ENCODE measurements at places on chromosomes 16 and 17. TPM values are rescaled to one million over a fixed set of nuclear protein-coding genes. Genes with fewer than 3 reads are reported as not detected.

DNA sequence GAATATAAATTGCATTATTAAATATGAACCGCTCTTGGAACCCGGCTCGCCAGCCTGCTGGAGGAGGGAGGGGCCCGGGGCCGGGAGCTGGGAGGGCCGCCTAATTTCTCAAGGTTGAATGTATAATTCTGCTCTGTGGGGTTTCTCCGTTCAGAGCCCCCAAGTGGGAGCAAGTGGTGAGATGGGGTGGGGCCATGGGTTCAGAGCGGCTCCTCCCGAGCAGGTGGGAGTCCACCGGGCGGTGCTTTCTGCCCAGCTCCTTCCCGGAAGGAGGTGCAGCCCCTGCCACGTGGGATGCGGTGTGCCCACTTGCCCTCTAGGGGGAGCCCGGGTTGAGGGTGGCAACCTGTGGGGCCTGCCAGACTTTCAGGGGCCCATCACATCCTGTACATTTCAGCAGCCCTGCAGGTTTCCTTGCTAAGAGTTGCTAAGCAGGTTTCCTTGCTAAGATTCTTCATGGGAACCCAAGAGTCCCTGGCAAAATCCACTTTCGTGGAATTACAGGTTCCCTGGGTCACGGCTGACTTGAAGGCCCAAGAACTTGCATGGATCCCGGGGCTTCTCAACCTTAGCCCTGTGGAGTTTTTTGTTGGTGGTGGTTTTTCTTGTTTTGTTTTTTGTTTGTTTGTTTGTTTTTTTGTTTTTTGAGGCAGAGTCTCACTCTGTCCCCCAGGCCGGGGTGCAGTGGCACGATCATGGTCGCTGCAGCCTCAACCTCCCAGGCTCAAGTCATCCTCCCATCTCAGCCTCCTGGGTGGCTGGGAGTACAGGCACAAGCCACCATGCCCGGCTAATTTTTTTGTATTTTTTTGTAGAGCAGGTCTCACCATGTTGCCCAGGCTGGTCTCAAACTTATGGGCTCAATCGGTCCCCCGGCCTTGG lies 196.7 kb upstream of the GSE1 start:
- DNase-seq = no peak

Gene ADGRG3
- 5.2 TPM for total RNA-seq

Gene FBXW10B
- total RNA-seq = 4.9 TPM

DNA sequence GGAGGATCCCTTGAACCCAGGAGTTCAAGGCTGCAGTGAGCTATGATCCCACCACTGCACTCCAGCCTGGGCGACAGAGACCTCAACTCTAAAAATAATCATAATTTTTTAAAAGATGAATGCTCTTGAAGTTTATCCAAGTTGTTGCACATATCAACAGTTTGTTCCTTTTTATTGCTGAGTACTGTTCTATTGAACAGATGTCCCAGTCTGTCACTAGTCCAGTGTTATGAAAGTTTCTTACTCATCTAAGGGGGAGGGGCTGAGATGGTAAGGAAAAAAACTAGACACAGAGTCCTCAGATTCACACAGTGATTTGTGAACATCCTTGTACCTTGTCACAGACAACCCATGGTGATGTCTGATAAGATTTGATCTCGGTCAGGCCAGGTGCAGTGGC lies 3.9 kb downstream of the ACAP1 start:
- DNase-seq = no peak

DNA sequence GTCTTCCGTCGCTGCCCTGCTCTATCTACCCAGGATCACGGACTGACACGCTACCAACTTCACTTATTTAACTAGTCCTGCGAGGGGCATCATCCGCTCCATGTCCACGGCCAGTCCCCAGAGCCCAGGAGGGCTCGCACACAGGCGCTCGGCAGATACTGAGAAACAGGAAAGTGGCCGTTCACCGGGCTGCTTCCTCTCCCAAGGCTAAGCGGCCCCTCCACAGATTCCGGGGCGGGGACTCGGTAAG lies 388 bp downstream of the OXLD1 start:
- no peak for DNase-seq

Gene TMEM107
- total RNA-seq = 15.7 TPM

Gene CES1
- 128 TPM for total RNA-seq

DNA sequence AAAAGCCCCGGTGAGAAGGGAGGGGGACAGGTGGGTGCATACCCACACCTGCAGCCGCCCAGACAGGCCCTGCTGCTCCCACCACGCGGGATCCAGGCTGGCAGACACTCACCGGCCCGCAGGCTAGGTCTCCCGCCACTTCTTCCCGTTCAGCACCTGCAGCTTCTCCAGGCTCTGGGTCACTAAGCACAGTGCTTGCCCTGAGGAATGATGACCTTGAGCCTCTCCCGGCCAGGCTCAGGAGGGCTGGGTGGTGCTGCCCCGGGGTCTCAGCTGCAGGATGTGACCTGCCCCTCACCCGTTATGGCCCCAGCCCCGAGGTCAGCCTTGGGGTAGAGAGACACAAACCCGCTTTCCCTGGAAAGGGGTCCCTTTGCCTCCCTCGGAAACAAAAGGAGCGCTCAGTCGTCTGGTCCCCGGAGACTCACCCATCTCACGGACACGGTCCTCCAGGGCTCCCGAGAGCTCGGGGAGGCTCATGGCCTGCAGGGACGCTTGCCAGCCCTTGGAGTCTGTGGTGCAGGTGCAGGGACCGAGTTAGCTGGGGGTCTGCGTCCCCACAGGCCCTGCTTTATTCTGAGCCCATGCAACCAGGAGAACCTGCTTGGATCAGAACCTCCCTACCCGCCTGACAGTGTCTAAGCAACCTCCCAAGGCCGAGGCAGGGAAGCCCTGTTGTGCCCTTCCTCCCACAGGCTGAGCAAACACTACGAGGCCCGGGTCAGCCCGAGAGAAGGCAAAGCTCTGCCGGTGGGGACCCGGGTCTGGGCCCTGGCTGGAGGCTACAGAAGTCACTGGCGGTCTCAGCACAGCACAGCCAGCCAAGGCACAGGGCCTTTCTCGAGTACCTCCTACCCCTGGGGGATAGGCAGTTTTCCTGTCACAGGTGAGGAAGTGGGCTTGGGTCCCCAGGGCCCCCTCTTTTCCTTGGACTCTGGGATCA lies 3.8 kb downstream of the NUDT16L1 start:
- no peak for DNase-seq

Gene ASGR2
- 0.88 TPM for total RNA-seq

- no peak for DNase-seq
Measured at GRCh38 chr17:38725066-38725465, 5.1 kb upstream of the CISD3 start.

- peak; percentile 84 for DNase-seq
Measured at GRCh38 chr16:53090591-53091411, 36.0 kb downstream of the CHD9 start.

- DNase-seq = no peak
Measured at GRCh38 chr16:52318302-52319009, 228.5 kb downstream of the TOX3 start.

DNA sequence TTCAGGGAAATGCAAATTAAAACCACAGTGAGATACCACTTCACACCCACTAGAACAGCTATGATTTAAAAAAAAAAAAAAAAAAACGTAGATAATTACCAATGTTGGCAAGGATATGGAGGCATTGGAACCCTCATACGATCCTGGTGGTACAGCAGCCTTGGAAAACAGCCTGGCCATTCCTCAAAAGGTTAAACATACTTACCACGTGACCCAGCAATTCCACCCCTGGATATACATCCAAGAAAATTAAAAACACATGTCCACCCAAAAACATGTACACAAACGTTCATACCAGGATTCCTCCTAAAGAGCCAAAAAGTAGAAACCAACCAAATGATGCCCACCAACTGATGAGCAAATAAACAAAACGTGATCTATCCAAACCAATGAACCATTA lies 68.1 kb downstream of the GAS7 start:
- DNase-seq = no peak

Gene PRSS27
- not detected for total RNA-seq

Gene NPW
- total RNA-seq = not detected

DNA sequence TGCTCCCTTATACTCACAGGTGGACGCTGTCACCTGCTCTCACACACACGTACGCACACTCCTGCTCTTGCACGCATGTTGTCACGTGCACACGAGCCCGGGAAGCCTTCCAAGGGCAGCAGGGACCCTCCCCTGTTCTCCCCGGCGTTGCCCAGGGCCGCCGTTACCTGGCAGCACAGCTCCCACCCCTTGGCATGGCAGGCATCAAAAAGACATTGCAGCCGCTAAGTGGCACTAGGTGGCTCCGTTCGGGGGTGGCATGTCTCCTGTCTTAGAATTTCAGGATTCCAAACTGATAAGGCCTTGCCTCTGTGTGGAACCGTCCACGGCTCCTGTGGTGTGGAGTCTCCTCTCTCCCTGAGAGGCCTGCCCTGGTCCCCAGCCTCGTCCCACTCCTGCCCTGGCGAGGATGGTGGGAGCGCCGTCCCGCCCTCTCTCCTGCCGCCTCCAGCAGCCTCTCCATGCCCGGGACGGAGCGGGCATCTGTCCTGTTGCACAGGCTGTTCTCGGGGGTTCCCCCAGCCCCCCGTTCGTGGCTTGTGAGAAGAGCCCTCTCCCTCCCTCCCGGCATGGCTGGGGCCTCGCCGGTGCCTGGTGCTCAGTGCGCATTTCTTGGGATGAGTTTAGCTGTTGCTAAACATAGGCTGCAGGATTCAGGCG lies 126.7 kb upstream of the GSE1 start:
- DNase-seq = no peak

DNA sequence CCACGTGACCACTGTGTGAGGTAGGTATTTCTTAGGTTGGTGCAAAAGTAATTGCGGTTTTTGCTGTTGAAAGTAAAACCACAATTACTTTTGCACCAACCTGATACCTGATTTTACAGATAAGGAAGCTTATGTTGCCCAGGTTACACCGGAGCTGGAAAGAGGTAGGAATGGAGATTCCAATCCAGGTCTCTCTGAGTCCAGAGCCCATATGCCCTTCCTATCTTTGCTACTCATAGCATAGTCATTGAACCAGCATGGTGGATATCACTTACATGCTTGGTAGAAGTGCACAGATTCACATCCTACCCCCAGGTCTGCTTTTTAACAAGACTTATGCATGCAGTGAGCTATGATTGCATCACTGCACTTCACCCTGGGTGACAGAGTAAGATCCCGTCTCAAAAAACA lies 61.8 kb downstream of the ARSG start:
- DNase-seq = no peak

GRCh38 chr17:19372866-19373504 lies 5.3 kb upstream of the MAPK7 start:
- DNase-seq = peak; percentile 38

DNA sequence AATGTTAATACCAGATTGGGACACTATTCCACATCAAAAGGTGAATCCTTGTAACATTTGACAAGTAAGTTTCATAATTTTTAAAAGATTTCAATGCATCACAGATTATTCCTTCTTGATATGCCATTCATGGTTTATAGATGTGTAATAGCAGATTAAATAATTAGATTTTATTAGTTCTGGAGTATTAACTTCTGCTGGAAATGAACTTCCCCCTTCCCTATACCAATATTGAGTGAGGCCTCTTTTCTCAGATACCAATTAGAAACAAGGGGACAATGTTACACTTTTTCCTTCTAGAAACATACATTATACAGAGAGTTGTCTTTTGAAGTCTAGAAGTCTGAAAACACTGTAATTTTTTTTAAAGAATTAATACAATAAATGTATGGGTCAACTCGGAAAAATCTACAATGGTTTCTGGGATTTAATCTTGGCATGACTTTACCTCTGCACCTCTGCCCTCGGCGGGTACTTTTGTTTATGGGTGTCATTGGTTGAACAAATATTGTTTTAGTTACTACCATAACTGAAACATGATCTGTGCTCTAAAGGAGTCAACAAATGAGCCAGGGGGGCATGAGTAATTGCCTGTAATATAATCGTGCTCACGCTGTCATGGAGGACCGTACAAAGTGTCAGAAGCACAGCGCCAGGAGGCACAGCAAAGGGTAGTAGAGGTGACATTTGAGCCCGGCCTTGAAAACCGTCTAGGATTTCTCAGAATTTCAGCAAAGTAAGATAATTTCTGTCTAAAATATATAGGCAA lies 8.2 kb downstream of the LRRC37B start:
- no peak for DNase-seq

DNA sequence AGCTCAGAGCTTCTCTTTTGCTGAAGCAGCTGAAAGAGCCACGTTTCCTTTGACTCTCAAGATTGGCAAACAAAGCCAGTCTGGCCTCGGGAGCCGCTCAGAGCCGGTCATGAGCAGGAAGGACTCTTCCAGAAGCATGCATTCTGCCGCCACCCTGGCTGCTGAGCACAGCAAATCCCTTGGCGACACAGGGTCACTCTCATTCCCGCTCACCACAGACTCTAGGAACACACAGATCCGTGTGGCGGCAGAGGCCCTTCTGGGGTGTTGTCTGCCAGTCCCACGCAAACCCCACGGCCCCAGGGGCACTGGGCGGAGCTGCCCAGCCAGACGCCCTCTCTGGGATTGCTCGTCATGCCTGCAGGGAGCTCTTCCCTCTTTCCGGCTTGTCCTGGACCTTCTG lies 157.0 kb downstream of the C16orf95 start:
- no peak for DNase-seq

Gene CACNG3
- not detected for total RNA-seq

DNA sequence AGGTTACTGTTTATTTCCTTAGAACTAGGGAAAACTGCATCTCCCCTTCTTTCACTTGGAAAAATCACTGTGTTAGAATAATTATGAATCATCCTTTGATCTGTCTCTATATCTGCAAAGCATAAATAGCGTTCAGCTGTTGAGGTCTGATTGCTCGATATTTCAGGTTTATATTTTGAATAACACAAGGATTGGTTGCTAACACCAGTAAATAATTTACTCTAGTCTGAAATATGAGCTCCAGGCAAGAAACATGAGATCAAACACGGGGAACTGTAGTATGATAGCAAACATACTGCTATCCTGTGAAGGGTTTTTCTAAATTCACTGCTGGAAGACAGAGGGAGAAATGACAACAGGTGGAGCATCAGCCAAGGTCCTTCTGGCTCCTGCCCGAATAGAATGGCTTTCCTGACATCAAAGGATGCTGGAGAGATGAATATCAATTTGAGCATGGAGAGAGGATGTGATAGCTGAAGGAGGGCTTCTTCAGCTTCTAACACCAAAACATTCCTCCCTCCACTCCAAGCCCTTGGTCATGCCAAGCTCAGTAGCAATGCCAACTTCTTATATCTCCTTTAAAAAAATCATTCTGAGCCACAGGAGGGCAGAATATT lies 450.3 kb downstream of the SHISA9 start:
- DNase-seq = no peak

DNA sequence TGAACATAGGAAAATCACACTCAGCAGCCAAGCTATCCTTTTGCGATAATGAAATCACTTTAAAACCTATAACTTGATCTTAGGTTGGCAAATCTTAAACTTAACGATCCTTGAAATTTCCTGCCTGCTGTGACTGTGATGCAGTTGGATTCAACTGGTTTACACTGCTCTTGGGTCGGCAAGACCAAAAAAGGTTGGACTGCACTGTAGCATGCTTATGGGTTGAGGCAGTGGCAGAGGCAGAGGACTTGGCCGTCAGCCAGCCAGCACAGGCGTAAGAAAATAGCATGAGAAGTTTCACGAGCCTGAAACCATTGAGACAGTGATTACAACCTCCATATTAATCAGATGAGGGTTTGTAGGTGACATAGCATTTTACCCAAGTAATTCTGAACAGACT lies 21.4 kb downstream of the WSB1 start:
- DNase-seq = peak; percentile 64

GRCh38 chr16:86424985-86425384 lies 85.3 kb upstream of the FOXF1 start:
- DNase-seq = no peak

GRCh38 chr17:44312396-44313104 lies 4.1 kb downstream of the RUNDC3A start:
- DNase-seq = no peak

Gene ZG16
- not detected for total RNA-seq
